ENCODE measurements at places on chromosomes 5 and 9. TPM values are rescaled to one million over a fixed set of nuclear protein-coding genes. Genes with fewer than 3 reads are reported as not detected.

C5orf58 gene
- total RNA-seq: not detected

- peaks cover 12% of the 10 kb centered on the region for H3K4me1 ChIP-seq
- no peaks in the 10 kb centered on the region for H3K36me3 ChIP-seq
- peak within 1 kb of the TSS; percentile 79 for H3K4me3 ChIP-seq
- DNase-seq: no peak
- H3K27me3 ChIP-seq: no peaks in the 10 kb centered on the region
These were observed at the start of gene TPM2 for GRCh38 chr9:35689542-35690293. Gene TPM2 (minus strand): TSS chr9:35689925. CDS start chr9:35689817, 108 bp downstream.

- H3K4me3 ChIP-seq: peak within 1 kb of the TSS; percentile 97
- peaks cover 6% of the 10 kb centered on the region for H3K27me3 ChIP-seq
- peaks cover 13% of the 10 kb centered on the region for H3K4me1 ChIP-seq
- DNase-seq: peak; percentile 90
- peak within 1 kb of the TSS; percentile 94 for H3K27ac ChIP-seq
These were observed at the start of gene COX7C for GRCh38 chr5:86617756-86618576. Gene COX7C (plus strand): TSS chr5:86617941. CDS start chr5:86618056, 115 bp downstream.

DNA sequence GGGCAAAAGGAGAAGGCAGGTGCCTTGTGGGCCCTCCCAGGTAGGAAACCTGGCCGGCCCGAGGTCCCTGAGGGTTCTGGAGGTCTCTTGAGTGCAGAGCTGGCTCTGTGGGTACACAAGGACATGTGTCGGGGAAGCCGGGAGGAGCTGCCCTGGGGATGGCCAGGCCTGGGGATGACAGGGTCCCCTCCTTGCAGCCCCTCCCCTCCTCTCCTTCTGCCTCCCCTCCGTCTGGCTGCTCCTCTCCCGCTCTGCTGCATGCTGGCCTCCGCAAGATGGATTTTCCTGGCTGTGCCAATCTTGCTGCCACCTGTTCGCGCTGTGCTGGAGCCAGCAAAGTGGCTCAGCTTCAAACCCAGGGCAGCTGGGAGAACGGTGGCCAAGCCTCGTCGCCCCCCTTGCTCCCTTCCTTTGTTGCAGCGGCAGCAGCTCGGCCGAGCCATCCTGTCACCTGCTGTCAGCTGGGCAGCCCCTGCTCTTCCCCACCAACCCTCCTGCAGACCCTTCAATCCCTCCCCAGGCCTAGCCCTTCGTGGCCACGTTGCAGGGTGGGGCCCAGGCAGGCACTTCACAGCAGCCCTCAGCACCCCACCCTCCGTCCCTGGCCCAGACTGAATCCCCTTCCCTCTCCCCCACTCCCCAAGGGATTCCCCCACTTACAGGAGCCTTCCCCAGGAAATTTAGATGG lies 17.6 kb upstream of the UNC5A start:
- DNase-seq: no peak
- no peaks in the 10 kb centered on the region for H3K36me3 ChIP-seq
- no peak overlapping the region for H3K4me3 ChIP-seq
- H3K27me3 ChIP-seq: peaks cover 27% of the 10 kb centered on the region
- no peak overlapping the region for H3K27ac ChIP-seq
- H3K4me1 ChIP-seq: no peaks in the 10 kb centered on the region

DNA sequence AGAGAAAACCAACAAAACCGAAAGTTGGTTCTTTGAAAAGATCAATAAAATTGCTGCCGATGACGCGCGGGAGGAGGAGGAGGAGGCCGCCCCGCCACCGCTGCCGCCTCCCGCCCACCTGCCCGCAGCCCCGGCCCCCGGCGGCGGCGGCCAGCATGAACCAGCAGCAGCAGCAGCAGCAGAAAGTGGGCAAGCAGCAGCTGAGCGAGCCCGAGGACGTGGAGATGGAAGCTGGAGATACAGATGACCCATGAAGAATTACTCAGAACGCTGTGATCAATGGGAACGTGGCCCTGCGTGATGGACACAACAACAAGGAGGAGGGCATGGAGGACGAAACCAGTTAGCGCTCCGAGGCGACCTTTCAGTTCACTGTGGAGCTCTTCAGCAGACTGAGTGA lies 53.9 kb upstream of the EFNA5 start:
- H3K36me3 ChIP-seq: no peaks in the 10 kb centered on the region
- H3K4me1 ChIP-seq: no peaks in the 10 kb centered on the region
- no peak for DNase-seq
- peaks cover 4% of the 10 kb centered on the region for H3K27me3 ChIP-seq

DNA sequence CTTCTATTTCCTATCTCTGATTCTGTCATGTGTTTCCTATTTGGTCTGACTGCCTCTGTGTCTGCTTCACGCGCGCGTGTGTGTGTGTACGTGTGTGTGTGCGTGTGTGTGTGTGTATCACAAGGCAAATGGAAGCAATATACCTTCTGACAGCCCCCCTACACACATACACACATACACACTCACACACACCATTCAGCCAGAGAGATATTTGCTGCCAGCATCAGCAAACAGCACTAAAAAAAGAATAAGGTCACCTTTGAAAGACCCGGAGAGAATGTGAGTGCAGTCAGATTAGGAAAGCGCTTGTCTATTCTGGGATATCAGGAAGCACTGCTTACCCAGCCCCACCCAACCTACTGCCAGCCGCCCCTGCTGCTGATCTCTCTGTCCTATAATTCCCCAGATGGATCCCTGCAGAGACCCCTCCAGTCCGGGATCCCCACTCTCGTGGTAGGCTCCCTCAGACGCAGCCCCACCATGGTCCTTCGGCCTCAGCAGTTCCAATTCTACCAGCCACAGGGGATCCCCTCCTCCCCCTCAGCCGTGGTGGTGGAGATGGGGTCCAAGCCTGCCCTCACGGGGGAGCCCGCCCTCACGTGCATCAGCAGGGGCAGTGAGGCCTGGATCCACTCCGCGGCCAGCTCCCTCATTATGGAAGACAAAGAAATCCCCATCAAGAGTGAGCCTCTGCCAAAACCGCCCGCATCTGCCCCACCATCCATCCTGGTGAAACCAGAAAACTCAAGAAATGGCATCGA lies 45.7 kb downstream of the PLAC8L1 start:
- DNase-seq: no peak
- no peaks in the 10 kb centered on the region for H3K4me1 ChIP-seq
- no peak overlapping the region for H3K4me3 ChIP-seq
- no peak overlapping the region for H3K27ac ChIP-seq
- peaks cover 11% of the 10 kb centered on the region for H3K27me3 ChIP-seq
- H3K36me3 ChIP-seq: no peaks in the 10 kb centered on the region

DNA sequence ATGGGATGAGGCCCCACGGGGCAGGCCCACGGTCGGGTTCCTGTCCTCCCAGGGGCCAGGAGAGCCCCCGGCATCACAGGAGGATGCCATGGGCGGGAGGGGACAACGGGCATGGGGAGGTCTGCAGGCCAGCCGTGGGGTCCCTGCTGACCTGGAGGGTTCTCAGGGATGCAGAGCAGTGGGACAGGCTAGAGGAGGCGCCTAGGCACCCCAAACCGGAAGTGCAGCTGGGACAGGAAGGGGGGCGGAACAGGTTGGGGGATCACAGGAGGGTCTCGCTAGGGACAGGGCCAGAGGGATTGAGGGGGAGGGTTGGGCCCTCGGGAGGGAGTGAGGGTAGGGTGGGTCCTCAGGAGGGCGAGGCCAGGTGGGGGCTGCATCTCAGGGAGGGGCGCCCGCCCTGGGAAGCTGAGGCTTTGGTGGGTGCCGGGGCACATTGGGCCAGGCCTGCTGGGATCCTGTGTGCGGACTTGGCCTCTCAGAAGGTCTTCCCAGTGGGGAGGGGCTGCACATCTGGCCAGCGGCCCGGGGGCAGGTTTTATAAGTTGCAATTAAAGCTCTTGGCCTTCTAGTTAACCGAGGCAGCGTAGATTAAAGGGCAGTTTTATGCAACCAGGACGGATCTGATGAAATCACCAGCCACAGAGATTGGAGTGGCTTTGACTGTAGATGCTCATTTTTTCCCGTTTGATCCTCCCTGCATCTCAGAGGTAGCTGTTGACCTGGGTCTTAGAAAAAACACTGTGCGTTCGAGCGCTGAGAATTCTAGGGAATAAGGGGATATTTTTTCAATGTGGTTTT lies 20.1 kb downstream of the NKD2 start:
- H3K27me3 ChIP-seq: no peaks in the 10 kb centered on the region
- H3K27ac ChIP-seq: no peak overlapping the region
- no peaks in the 10 kb centered on the region for H3K4me1 ChIP-seq
- peaks cover under 1% of the 10 kb centered on the region for H3K36me3 ChIP-seq

DNA sequence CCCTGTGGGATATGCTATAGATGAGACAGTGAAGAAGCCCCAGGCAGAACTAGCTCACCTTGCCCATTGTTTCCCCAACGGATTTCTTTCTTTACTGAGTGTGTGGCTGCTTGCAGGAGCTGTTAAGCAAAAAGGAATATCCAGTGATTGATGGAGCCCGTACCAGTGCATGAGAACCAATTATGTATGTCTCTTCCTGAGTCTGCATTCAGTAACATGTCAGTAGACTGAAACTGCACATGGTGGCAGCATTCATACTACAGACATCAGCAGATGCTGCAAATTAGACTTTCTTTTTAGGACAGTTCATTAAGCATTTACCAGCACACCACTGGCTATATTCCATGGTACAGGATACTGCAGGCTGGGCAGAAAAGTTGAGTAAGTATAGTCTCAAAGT lies 90.3 kb upstream of the PLCXD3 start:
- no peak overlapping the region for H3K27ac ChIP-seq
- no peak overlapping the region for H3K4me3 ChIP-seq
- no peaks in the 10 kb centered on the region for H3K36me3 ChIP-seq
- H3K4me1 ChIP-seq: no peaks in the 10 kb centered on the region
- no peaks in the 10 kb centered on the region for H3K27me3 ChIP-seq
